T-cell (primary cell): ENCODE measurements at places on chromosomes 2 and 18.

GRCh38 chr2:63590626-63591408 is 2.1 kb downstream of the MDH1 start:
- DNase-seq, result no peak
- H3K27me3 ChIP-seq, result no peaks in the 10 kb centered on the region
- peaks cover 11% of the 10 kb centered on the region for H3K4me1 ChIP-seq
- H3K4me3 ChIP-seq, result no peak overlapping the region

- H3K4me1 ChIP-seq, result no peaks in the 10 kb centered on the region
- no peak overlapping the region for H3K4me3 ChIP-seq
- H3K27ac ChIP-seq, result no peak overlapping the region
- H3K36me3 ChIP-seq, result no peaks in the 10 kb centered on the region
Observed at GRCh38 chr2:151166410-151166809, 95.3 kb downstream of the RBM43 start.

GRCh38 chr2:85843543-85843942 is 45.2 kb downstream of the ST3GAL5 start:
- H3K36me3 ChIP-seq, result peaks cover 61% of the 10 kb centered on the region
- DNase-seq, result no peak
- no peak overlapping the region for H3K27ac ChIP-seq

GRCh38 chr18:23524213-23524707 is 20.9 kb downstream of the RMC1 start:
- no peaks in the 10 kb centered on the region for H3K4me1 ChIP-seq
- H3K27ac ChIP-seq, result no peak overlapping the region
- H3K27me3 ChIP-seq, result no peaks in the 10 kb centered on the region
- no peak overlapping the region for H3K4me3 ChIP-seq

DNA sequence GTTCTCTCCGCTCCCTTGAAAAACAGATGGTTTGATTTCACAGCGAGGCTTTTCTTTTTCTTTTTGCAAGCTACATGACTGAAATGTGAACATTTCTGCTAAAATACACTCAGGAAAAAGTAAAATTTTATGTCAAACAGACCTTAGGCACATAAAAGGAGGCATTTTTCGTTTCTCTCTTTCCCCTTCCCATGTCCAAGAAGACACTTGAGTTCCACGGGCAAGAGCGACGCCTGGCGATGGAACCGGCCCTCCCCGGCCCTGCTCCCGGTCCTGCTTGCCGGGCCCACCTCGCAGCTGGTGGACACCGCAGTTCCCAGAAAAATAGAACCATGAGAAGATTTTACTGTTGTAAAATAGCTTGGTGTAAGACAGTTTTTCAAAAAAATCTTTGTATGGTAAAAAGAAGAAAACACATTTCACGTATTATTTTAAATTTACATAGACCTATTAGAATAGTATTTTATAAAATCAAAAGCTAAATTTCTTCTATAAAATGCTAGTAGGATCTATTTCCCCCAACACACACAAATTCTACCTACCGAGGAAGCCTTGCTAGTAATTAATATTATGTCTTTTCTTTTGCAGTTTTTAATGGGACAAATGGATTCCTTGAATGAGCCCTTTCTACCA is 2.3 kb upstream of the ALKAL2 start:
- peak; percentile 31 for DNase-seq
- no peak overlapping the region for H3K27ac ChIP-seq
- H3K4me3 ChIP-seq, result peak overlapping the region; percentile 77
- peaks cover 9% of the 10 kb centered on the region for H3K4me1 ChIP-seq
- H3K27me3 ChIP-seq, result peaks cover 36% of the 10 kb centered on the region
- H3K36me3 ChIP-seq, result no peaks in the 10 kb centered on the region

GRCh38 chr2:134234535-134234934 is 19.3 kb upstream of the MGAT5 start:
- H3K4me1 ChIP-seq, result peaks cover 50% of the 10 kb centered on the region
- peak overlapping the region; percentile 81 for H3K27ac ChIP-seq

GRCh38 chr2:150911766-150912280 is 349.8 kb downstream of the RBM43 start:
- no peak overlapping the region for H3K4me3 ChIP-seq
- no peaks in the 10 kb centered on the region for H3K27me3 ChIP-seq
- no peak for DNase-seq

GRCh38 chr2:101305492-101306078 is 2.9 kb downstream of the RNF149 start:
- no peaks in the 10 kb centered on the region for H3K27me3 ChIP-seq
- H3K27ac ChIP-seq, result peak overlapping the region; percentile 94
- peak overlapping the region; percentile 99 for H3K4me3 ChIP-seq
- DNase-seq, result no peak

DNA sequence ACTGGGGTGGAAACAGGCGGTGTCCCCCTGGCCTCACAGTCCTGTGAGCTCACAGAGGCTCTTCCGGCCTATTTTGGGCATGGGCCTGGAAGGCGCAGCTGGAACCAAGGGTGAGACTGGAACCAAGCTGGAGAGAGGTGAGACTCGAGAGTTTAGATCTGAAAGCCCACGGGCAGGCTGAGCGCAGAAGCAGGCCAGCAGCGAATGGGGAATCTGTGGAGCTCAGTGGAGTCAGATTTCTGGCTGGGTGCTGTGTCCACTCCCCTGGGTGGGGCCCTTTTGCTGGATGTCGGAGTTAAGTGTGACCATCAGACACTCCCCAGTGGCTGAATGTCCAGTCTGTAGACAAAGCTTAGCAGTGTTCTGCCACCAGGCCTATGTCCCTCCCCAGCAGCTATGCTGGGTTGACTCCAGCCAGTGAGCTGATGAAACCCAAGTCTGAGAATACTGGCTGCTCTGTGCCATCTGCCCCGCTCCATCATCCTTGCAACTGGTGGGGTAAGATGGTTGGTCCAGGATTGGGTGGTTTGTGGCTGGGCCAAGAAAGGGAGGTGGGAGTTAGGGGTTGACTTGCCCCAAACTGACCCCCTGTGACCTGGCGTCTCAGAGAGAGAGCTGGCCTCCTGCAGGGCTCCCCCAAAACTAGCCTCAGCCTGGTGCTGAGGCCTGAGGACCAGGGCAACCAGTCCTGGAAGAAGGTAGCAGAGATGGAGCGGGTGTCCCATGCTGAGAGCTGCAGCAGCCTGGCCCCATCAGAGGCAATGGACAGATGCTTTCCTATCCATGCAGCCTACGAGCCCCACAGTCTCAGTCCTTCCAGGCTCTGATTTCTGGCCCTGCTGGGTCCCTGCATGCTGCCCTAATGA is 34.4 kb downstream of the CYP26B1 start:
- DNase-seq, result no peak
- H3K36me3 ChIP-seq, result no peaks in the 10 kb centered on the region
- no peak overlapping the region for H3K27ac ChIP-seq
- H3K4me3 ChIP-seq, result no peak overlapping the region
- H3K27me3 ChIP-seq, result peaks cover 39% of the 10 kb centered on the region

DNA sequence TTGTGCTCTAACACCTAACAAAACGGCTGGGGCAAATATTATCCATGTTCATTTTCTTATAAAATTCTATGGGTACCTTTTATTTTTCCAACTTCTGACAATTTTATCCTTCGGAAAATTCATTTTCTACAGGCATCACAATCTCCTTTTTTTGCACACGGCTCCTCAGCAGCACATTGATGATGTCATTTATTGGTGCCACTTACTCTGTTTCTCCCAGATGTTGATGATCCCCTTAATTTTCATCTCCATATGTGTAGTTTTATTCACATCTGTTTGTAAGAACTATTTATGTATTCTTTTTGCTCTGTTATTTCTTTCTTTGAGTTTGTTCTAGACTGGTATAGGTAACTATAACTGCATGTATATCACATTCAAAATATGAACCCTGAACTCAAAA is 1660.8 kb upstream of the DDX18 start:
- H3K4me1 ChIP-seq, result no peaks in the 10 kb centered on the region
- H3K4me3 ChIP-seq, result no peak overlapping the region
- H3K27ac ChIP-seq, result no peak overlapping the region
- no peak for DNase-seq

DNA sequence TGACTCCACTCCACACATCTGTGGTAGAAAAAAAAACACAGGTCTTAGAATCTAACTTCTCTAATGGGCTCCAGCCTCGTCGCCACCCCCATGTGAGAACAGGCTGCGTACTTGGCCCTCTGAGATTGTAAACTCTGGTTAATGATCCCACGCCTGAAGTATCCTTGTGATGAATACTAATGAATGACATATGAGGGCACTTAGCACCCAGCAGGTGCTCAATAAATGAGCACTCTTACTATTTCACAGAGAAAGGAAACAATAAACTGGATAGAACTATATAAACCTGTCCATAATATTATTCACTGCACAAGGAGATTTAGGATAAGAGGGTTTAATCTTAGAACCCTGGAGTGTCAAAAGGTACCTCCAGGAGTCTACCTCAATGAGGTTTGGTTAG is 310.1 kb upstream of the HNRNPA3 start:
- H3K27me3 ChIP-seq, result no peaks in the 10 kb centered on the region
- H3K4me1 ChIP-seq, result no peaks in the 10 kb centered on the region
- no peak overlapping the region for H3K4me3 ChIP-seq
- DNase-seq, result no peak
- H3K36me3 ChIP-seq, result no peaks in the 10 kb centered on the region

DNA sequence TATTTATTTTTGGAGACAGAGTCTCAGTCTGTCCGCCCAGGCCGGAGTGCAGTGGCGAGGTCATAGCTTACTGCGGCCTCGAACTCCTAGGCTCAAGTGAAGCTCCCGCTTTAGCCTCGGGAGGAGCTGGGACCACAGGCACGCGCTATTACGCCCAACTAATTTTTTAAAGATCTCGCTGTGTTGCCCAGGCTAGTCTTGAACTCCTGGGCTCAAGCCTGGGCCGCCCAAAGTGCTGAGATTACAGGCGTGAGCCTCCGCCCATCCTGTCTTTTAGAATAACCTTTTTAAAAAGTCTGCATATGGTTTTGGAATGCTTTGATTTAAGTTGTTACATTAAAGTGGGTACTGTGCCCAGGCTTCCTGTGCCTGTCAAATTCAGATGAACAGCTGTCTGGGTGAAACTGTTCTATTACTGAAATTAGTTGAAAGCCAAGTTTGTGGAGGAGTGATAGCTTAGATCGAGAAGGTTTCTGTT is 944 bp downstream of the RAB3GAP1 start:
- H3K4me1 ChIP-seq, result peaks cover 10% of the 10 kb centered on the region
- peak overlapping the region; percentile 93 for H3K27ac ChIP-seq
- peak overlapping the region; percentile 64 for H3K4me3 ChIP-seq
- peak; percentile 9 for DNase-seq
- no peaks in the 10 kb centered on the region for H3K27me3 ChIP-seq

DNA sequence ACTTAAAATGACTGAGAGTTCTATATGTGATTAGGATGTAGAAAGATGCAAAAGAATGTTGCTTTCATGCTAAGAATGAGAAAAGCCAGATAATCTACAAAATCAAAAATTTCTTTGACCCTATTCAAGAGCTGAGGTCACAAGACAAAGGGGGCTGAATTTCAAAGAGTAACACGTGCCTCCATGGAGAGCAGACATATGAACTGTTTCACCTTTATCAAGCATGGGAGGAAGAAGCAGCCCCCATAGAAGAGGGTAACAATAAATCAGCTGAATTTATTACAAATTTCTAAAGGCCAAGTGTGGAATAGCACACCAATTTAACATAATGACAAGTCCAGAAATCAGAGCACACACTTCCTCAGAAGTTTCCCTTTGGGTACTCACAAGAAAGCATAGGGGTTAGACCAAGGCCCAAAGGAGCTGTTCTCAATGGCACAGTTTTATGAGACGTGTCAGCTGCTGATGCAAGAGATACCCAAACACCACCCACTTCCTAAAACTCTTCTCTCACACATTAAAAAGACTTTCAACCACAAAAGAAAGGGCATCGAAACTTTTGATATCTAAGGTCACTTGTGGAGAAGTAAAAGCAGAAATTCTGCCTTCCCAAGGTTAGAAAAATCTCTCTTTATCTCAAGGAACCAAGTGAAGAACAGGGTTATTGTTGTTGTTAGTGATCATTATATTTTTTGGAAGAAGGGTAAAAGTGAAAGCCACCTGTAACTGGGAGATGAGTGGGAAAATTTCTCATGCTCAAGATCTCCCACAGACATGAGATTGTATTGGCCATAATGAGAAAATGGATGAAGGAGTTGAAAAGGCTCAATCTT is 950.1 kb downstream of the TRIB2 start:
- no peaks in the 10 kb centered on the region for H3K4me1 ChIP-seq
- no peaks in the 10 kb centered on the region for H3K36me3 ChIP-seq
- no peak overlapping the region for H3K27ac ChIP-seq
- no peak for DNase-seq
